ENCODE measurements at places on chromosomes 7 and 10. TPM values are rescaled to one million over a fixed set of nuclear protein-coding genes. Genes with fewer than 3 reads are reported as not detected.

GRCh38 chr7:115475761-115476385 lies 554.0 kb downstream of the MDFIC start:
- DNase-seq, result no peak

- no peak for DNase-seq
Observed at GRCh38 chr10:97926055-97926454, 76.4 kb downstream of the GOLGA7B start.

DNA sequence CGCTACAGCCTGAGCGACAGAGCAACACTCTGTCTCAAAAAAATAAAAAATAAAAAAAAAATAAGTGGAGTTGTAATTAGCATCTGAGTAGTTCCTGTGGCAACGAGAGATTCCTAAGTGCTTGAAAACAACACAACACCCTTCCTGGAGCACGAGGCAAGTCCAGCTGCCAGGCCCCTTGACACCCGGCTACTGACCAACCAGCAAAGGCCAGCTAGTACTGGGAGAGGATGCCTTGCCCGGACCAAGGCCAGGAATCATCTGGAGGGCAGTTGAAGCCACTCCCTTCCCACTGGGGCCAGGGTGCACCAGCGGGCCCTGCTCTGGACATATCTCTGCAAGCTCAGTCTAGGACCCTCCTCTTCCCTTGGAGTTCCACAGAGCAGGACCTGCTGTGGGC lies 536 bp downstream of the C10orf105 start:
- DNase-seq, result peak; percentile 85

DNA sequence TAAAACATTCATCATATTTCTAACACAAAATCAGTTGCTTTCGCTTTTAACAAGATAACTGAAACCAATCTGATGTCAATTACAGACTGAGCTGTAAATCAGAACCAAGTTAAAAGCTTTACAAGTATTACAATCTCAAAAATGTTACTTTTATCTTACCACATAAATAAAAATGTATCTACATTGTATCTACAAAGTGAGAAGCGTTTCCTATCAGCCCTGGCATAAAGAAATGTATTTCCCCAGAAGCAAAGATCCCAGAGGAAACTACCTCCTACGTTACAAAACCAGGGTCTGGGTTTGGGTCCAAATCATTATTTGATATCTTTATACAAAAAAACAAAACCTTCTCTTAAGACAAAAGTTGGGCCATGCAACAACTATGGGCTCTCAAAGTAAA lies 2.6 kb downstream of the SMURF1 start:
- DNase-seq, result no peak

GRCh38 chr10:100485801-100486495 lies 23.1 kb downstream of the WNT8B start:
- DNase-seq, result no peak

DNA sequence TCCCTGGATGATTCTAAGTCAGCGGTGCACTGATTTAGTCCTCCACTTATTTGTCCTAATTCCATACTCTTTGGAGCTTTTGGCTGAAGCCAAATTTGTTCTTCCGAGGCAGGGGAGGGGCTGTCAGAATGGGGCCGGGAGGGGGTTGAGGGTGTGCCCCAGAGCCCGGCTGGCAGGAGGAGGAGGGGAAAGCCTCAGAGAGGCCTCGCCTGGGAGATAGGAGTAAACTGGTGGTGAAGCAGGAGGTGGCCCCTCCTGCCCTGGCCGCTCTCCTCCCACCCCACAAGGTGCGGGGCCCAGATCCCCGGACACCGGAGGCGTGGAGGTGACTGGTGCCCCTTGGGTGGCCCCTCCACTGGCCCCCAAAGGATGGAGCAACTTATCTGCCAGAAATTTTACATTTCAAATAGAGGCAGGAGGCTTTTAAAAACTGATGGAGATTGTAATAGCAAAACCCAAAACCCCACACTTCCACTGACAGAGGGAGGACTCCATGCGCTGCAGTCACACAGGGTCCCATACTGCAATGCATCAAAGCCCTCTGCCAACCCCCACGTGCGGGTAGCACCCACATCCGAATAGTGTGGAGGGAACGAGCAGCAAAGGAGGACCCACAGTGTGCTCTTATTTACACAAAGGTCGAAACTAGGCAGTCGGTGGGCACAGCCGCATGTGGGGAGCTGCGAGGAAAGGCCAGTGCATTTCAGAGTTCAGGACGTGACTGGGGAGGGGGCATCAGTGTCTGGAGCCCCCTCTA lies 61.9 kb downstream of the CAMK2B start:
- no peak for DNase-seq

GRCh38 chr10:20406281-20407104 lies 490.6 kb downstream of the NEBL start:
- no peak for DNase-seq

GRCh38 chr7:15317215-15317614 lies 244.6 kb downstream of the AGMO start:
- DNase-seq, result no peak

DNA sequence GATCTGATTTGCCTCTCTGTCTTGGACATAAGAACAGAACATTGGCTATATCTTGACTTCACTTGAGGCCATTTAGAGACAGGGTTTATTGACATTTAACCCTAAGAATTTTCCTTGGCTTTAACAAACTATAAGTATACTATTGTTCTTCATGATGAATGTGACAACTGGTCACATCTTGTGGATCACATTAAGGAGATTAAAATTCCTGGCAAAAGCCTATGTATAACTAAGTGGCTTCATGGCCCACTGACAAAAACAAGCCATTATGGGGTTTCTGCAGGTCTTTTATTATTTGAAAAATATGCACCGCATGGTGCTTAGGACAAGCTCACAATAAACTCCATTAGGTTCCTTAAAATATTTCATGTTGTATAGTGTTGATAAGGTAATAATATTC lies 54.8 kb downstream of the THNSL1 start:
- no peak for DNase-seq

DNA sequence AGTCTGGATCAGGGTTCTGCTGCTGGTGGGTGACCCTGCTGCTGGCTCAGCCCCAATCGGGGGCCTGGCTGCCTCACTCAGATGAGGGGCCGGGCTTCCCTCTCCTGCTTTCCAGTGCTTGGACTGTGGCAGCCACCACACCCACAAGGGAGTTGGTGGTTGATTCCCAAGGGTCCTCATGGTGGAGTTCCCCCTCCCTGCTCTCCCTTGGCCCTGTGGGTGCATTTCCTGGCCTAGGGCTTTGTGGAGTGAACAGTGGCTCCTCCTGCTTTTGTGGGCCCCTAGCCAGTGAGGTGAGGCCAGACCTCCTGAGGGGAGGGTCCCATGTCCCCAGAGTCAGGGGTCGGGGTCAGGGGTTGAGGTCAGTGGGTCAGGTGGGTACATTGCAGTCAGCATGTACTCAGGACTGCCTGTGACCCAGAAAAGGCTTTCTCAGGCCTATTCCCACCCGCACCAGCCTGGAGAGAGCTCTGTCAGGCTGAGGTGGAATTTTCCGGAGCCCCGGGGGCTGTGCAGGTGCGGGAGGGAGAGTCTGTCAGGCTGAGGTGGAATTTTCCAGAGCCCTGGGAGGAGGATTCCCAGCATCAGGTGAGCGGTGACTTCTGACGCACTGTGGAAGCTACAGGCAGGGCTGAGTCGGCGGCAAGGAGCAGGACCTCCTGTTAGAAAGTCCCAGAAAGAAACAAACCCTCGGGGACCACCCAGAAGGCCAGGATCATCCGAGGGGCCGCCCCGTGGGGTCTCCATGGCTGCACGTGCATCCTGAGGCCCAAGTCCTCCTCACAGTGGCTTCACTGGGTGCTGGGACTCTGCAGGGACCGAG lies 94.4 kb upstream of the INSIG1 start:
- no peak for DNase-seq

DNA sequence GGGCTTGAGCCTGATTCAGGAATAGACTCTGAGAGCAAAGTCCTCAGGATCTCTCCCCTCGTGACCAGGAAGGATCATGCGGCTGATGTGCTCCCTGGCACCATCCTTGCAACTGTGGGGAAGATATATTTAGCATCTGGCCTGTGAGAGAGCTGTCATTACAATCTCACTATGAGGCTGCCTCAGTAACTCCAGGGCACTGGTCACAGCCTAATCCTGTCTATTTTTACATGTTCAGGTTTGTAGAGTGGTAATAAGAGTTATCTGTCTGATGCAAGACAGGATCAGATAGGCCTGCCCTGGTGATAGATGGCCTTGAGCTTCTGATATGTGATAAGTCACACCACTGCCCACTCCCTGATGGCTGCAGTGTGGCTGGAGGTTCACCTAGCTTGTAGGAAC lies 50.7 kb downstream of the PPP1R3C start:
- DNase-seq, result peak; percentile 66

- no peak for DNase-seq
Observed at GRCh38 chr10:13831711-13832141, 245.0 kb downstream of the PRPF18 start.

DNA sequence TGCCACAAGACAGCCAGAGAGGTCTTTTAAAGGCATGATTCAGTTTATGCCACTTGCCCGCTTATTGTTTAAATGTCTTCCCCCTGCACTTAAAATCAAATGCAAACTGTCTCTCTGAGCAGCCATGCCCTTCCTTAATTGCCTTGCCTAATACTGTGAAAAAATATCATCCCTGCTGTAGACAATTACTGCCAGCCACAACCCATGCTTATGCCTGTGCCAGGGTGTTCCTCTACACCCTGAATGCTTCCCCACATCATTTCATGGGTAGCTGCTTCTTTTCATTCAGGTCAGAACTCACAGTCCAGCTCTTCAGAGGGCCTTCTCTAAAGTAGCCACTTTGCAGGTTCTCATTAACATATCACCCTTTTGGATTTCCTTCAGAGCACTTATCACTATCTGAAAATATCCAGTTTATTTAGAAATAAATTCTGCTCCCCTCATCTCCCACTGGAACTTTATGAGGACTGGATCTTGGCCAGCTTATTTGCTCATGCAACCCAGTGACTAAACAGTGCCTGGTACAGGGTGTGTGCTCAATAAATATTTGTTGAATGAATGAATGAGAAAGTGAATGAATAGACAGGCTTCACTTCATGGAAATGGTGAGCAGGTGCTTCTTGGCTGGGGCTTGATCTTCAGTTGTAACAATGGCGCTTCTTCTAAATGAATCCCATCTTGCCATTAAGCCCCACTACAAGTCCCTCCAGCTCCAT lies 162.4 kb upstream of the MDFIC start:
- no peak for DNase-seq

- no peak for DNase-seq
Observed at GRCh38 chr7:92095380-92095779, 38.9 kb downstream of the CYP51A1 start.

DNA sequence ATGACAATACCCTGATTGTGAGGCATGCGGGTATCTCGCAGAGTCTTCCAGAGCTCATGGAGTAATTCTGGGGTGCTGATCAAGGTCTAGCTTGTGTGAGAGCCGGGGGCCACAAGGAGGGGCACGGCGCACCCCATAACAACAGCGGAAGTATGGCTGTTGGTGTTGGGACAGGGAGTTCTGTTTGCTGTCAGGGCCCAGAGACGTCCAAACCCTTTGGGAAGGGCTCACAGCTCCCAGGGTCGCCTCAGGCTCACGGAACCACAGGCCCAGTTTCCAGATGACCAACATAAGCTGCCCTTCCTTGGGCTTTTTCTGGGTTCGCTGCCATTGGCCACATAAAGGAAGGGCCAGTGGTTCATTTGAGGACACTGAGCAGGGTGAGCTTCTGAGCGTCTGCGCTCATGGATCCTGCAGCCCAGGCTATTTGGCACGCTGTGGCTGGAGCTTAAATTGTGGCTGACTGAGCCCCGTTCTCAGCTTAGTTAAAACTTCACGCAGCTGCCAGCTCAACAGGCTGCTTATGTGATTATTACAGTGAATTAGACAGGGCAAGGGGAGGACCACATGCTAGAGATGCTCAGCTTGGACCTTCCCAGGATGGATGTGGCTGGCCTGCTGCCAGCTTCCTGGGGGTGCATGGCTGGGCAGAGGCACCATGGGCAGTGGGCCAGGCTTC lies 92.3 kb downstream of the DNAJB6 start:
- peak; percentile 27 for DNase-seq

DNA sequence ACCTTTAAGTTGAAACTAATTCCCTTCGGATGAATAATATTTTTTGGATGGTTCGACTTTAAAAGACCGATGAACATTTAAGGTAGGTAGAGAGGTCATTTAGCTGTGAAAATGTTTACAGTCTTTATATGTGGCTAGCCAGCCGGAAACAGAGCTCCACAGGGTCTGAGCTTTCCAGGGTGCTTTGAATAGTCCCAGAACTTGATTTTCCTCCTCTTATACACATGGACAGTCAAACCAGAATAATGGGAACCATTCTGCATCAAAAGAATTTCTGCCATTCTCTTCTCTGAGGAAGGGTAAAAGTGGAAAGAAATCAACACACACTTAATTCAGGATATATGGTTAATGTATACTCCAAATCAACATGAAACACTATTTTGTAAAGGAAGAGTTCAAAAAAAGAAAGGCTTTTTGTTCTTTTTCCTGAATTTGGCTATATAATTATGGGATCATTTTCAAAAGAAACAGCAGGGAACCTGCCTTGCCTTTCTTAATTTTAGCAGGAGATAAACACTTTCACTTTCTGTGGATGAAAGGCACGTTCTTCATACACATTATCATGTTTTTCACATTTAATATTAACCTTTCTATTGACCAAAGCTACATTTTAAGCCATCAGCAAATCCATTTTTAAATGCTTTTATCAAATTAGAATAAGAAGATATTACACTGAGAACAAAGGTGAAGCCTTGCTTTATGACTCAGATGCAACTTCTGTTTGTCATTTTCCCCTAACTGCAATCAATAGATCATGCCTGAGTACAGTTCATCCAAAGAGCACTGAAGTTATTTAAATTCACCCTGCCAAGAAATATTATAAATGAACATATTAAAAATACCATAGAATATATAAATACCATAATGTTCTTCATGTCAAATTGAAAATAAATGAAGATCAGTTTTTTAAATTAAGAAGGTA lies 307.3 kb downstream of the THSD7A start:
- DNase-seq, result no peak

DNA sequence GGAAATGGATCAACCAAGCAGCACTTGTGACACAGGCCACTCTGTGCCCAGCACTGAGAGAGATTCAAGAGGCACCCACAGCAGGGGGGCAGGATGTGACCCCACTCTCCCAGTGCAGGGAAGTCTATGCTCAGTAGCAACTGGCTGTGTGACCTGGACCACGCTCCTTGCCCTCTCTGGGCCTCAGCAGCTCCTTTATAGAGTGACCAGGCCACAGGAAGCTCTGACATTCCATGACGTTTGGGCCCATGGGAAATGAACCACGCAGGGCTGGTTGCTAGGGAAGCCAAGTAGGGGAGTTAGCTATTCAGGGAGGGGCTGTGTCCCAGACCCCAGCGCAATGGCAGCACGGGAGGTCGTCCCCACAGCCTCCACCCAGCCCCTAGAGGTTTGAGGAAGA lies 232.6 kb downstream of the USP6NL start:
- DNase-seq, result no peak

SLC26A3 gene
- total RNA-seq, result not detected

MBL2 gene
- total RNA-seq, result not detected

PTPRN2 gene
- 1.2 TPM for total RNA-seq

ITIH2 gene
- not detected for total RNA-seq

ITPRID1 gene
- total RNA-seq, result not detected

ASZ1 gene
- total RNA-seq, result not detected

METTL27 gene
- total RNA-seq, result 0.43 TPM

TRIM50 gene
- 0.51 TPM for total RNA-seq

PIP gene
- not detected for total RNA-seq

ABCB1 gene
- 3.2 TPM for total RNA-seq
